ENCODE measurements at places on chromosomes 1 and 21. TPM values are rescaled to one million over a fixed set of nuclear protein-coding genes. Genes with fewer than 3 reads are reported as not detected.

DNA sequence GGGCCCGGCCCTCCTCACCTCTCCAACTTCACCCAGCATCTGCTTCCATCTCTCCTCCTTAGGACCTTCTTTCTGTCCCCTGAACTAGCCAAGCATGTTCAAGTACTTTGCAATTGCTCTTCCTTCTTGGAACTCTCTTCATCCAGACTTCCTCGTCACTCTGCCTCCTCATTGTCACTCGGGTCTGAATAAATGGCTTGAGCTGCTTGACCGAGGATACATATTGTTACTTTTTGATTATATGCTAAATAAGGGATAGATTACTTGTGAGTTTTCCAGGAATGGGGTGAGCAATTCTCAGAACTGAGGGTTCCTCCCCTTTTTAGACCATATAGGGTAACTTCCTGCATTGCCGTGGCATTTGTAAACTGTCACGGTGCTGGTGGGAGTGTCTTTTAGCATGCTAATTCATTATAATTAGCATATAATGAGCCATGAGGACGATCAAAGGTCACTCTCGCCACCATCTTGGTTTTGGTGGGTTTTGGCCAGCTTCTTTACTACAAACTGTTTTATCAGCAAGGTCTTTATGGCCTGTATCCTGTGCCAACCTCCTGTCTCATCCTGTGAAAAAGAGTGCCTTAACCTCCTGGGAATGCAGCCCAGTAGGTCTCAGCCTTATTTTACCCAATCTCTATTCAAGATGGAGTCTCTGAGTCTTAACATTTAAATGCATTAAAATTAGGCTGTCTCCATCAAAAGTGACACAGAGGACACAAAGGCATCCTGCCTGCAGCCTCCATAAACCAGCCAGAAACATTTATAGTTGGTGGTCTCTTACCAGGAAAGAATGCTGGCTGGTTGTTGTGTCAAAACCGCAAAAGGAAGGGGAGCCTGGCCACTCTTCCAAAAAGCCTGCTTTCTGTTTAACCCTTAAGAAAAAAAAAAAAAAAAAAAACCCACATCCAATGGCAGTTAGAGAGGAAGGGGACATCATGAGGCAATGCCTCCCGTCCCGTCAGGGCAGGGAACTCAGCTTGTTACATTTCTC lies 179.3 kb downstream of the KAZN start:
- no peak for DNase-seq

GRCh38 chr1:185157599-185158412 lies 839 bp downstream of the SWT1 start:
- DNase-seq = no peak

Gene OR6K3
- not detected for polyA plus RNA-seq

- DNase-seq = peak; percentile 41
Measured at GRCh38 chr21:14520535-14520934, 25.6 kb downstream of the SAMSN1 start.

Gene TMEM51
- polyA plus RNA-seq = 4.3 TPM

GRCh38 chr1:85756864-85757263 lies 48.6 kb upstream of the ZNHIT6 start:
- no peak for DNase-seq

Gene OTUD7B
- polyA plus RNA-seq = 9.6 TPM

Gene SLAMF8
- polyA plus RNA-seq = 0.52 TPM

Gene CFH
- 127 TPM for polyA plus RNA-seq

DNA sequence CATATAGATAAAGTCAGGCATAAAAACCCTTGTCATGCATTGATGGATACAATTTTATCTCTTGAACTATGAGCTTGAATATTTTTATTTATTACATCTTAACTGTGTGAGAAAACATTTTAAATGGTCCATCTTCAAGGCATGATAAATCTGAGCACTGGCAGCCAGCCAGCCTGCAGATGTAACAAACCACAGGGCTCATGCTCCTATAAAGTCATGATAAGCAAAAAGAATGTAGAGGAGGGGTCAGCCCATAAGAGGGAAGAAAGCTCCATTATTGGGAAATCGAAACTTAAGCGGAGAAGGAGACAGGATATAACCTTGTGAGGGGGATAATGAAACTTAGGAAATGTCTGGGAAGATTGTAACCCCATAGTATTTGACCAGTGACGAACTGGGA lies 839.0 kb downstream of the LRRIQ3 start:
- DNase-seq = no peak

DNA sequence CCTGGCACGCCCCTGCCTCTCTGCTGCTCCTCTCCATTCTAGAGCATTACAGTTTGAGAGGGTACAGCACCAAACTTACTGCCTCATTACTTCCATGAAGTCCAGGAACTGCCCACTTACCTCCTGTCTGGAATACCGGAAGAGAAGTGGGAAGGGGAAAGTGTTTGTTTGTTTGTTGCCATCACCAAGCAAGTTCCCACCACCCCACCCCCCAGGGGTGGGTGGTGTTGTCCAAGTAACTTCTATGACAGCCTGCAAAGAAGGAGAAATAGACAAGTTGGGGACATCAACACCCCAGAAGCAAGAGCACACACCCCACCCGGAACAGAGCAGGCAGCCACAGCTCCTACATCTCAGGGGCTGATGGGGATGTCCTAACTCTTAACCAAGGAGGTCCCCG lies 18.0 kb downstream of the OPTC start:
- no peak for DNase-seq

Gene MATN1
- polyA plus RNA-seq = 0.07 TPM

Gene ASAP3
- 34.2 TPM for polyA plus RNA-seq

Gene ASPM
- polyA plus RNA-seq = 0.05 TPM

- DNase-seq = no peak
Measured at GRCh38 chr1:202568826-202569225, 141.4 kb downstream of the SYT2 start.

DNA sequence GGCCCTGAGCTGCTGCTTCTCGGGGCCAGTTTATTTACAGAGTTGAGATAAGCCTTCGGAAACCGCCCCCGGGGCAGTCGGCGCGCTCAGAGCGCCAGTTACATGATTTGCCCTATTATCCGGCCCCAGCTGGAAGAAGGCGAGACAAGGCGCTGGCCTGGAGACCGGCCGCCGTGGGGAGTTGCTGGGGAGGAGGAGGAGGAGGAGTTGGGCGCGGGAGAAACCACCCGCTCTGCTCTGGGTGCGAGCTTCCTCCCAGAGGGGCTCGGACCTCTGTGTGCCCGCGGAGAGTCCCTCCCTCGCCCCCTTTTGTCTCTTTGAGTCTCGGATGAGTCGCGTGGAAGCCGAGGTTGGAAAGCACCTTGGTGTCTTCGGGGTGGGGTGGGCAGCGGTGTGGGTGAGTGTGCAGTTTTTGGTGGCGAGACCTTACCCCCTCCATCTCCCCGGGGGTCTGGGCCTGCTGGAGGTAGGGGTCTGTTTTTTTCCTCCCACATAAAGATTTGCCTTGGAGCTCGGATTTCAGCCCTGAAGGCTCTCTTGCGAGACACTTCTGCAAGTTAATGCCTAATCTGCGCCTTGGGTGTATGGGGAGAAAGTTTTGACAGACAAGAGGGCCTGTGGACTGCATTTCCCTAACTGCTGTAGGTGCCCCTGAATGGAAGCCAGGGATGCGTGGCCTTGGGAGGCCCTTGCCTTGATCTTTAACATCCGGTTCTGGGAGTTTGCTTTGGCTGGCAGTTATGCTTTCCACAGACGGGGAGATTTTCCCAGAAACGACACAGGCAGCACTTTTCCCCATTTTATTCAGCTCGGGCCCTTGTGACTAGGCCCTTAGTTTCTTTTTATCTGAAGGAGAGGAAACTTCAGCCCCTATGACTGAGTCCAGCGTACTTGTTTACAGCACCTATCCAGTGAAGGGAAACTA lies 80.0 kb downstream of the NDUFS5 start:
- DNase-seq = peak; percentile 63

DNA sequence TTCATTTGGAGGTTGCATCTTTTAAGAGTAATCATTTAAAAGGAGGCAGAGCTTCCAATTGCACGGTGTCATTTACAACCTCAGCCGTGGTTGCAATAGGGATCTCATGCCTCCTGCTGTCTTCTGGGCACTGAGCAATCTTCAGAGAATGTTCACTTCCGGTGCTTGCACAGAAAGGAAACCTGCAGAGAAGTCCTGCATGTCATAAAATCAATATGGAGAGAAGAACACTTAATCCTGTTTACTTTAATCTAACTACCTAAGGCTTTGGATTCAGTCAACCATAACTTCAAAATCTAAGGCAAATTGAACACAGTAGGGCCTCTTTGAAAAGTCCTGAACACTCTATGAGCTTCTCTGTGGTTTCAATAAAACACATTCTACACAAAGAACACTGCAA lies 11.3 kb upstream of the MAP10 start:
- DNase-seq = no peak

Gene CRP
- polyA plus RNA-seq = 0.18 TPM

GRCh38 chr1:184300446-184300845 lies 86.4 kb upstream of the C1orf21 start:
- no peak for DNase-seq

DNA sequence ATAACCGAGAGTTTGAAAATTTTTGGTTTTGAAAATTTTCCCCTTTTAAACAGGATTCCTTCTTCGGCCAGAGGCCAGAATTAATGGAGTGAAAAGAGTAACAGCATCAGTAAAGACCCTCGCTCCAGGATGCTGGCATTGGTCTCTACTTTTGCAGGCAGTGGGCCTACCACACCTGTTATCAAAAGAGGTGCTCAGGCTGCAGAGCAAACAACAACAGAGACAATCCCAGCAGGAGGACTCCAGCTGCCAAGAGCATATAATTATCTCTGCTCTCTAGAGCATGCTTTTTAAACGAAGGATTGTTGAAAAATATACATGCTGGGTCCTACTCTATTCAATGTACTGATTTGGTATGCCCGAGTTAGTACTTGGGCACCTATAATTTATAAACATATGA lies 1048.5 kb downstream of the PLA2G4A start:
- DNase-seq = no peak

GRCh38 chr1:93056214-93056613 lies 22.9 kb upstream of the MTF2 start:
- DNase-seq = no peak

DNA sequence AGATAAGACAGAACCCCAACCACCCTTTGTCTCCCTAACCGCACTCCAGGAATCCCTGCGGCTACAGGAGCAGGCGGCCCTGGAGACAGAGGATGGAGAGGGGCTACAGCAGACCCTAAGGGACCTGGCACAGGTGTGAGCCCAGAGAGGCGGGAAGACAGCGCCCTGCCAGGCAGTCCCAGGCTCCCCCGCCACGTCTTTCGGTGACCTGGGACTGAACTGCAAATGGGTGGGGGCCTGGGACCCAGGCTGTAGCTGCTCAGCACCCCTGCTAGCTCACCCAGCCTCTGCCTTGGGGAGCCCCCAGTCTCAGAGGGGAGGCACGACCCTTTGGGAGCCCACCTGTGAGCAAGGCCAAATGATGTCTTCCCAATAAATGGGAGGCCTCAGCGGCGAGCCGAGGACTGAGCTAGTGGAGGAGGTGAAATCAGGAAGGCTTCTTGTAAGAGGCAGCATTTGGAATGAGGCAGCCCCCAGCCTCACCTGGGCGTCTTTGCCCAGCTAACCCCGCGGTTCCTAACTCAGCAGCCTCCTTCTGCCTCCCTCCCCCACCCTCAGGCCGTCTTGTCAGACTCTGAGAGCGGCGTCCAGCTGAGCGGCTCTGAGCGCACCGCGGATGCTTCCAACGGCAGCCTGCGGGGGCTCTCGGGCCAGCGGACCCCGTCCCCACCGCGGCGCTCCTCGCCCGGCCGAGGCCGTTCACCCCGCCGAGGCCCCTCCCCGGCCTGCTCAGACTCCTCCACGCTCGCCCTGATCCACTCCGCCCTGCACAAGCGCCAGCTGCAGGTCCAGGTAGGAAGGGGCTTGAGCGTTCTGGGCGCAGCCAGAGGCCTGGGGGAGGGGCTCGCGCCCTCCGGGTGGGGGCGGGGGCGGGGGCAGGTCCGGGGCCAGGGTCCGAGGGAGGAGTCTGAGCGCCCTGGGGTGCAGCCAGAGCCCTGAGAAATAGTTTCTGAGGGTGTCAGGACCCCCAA lies 16.9 kb downstream of the CROCC start:
- DNase-seq = no peak

DNA sequence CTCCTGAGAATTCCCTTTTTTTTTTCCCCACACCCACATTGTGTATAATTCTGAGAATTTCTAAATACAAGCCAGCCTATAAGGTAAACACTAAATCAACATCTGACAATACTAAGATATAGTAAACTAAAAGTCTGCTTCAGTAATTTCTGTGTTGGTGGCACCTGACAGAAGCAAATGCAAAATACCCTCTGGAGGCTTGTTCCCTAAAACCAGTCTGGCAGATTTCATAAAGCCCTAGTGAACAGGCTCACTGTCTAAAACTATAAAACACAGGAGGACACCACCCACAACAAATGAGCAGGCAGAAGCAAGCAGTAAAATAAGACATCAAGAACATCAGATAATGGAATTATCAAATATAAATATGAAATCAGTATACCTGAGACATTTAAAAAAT lies 11.5 kb downstream of the TRIM33 start:
- DNase-seq = no peak

DNA sequence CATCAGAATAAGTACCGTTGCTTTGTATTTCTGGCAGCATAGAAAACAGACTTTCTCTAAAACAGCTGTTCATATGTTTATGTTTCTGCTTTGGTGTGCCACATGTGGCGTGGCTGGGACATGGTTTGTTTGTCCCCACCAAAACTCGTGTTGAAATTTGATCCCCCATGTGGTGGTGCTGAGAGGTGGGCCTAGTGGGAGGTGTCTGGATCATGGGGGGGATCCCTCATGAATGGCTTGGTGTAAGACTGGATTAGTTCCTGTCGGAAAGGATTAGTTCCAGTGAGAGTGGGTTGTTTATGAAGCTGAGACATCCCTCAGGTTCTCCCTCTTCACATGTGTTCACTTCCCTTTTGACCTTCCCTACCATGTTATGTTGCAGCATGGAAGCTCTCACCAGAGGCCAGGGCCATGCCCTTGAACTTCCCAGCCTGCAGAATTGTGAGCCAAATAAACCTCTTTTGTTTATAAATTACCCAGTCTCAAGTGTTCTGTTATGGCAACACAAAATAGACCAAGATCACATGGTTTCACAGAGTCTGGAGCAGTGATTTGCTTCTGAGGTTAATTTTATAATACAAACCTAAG lies 17.9 kb upstream of the H3-3A start:
- no peak for DNase-seq

Gene TSPEAR
- 2.2 TPM for polyA plus RNA-seq

Gene OR2T29
- polyA plus RNA-seq = not detected

DNA sequence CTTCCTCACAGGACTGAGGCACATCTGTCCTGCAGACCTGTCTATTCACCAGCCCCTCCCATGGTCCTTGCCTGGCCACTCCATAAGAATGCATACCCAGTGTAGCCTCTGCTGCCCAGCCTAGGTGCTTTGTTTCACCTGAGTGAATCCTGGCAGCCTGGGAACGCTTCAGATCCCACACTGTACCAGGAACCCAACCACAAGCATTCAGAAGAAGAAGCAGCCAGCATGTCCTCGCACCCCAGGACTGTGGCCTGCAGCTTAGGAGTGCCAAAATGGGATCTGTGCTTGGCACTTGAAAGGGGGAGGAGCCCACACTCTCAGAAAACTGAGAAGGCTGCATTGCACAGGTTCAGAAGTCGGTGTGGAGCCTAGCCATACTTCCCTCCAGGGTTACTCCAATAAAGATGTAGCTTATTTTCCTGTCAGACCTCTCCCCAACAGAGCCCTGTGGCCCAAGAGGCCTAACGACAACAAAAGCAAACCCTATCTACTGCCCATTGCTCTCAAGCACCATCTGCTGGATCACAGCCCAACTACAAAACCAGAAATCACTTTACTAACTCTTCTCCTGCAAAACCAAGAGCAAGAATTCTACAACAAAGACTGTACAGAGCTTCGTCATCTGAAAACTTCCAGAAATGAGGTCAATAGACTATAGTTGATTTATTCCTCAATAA lies 923.1 kb upstream of the NEGR1 start:
- DNase-seq = no peak

Data from right cardiac atrium (tissue), 5 donors.